ENCODE measurements at places on chromosomes 4 and X.

DNA sequence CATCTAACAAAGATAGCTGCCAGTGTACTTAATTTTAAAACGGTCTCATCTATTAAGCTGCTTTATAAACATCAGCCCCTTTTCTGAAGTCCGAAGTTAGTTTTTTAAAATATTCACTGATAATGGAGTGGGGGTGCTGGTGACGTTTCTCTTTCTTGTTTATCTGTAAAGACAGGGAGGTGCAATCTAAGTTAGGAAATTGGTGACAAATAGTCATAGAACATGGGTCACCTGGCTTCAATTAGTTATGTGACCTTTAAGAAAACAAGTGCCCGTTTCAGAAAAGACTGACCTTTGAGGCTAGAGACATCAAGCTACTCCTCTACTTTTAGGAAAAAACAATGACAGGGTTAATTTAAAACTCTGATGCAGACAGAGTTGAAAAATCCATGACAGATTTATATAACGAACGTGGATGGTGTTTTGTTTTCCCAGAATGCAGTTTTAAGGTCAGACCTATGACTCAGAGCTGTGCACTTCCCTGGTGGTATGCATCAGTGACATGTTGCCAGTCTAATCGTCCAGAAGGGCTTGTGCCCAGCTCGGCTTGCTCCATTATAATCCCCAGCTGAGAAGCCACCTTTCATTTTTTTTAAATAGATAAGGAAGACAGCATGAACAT lies 38.2 kb downstream of the FHL1 start:
- no peak for DNase-seq

DNA sequence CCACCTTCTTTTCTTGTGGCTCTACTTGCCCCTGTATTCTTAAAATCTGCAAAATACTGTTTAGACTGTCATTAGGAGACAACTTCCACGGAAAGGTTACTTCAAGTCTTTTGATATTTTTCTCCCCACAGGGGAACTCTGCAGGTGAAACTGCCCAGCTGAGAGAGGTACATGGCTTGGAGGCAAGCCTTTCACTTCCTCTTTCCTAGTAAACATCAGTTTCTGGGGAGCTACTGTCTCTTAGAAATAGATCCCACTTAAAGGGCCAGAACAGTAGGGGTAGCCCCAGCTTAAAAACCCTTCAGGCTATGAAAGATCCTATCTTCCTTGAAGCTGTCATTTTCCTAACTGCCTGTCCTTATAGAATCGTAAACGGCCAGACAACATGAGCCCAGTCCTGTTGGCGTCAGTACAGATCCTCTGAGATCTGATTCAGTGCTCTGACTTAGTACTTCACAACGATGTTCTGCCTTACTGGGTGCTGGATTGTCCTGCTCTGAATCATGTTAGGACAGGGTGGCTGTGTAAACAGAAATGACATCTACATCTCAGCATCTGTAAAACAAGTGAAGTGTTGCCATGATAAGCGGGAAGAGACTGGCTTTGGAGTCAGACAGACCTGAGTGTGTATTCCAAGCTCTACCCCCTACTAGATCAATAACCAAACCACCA lies 102.1 kb downstream of the ITIH6 start:
- DNase-seq = no peak

GRCh38 chrX:134998246-134998645 lies 7.5 kb downstream of the SMIM10 start:
- DNase-seq = no peak

DNA sequence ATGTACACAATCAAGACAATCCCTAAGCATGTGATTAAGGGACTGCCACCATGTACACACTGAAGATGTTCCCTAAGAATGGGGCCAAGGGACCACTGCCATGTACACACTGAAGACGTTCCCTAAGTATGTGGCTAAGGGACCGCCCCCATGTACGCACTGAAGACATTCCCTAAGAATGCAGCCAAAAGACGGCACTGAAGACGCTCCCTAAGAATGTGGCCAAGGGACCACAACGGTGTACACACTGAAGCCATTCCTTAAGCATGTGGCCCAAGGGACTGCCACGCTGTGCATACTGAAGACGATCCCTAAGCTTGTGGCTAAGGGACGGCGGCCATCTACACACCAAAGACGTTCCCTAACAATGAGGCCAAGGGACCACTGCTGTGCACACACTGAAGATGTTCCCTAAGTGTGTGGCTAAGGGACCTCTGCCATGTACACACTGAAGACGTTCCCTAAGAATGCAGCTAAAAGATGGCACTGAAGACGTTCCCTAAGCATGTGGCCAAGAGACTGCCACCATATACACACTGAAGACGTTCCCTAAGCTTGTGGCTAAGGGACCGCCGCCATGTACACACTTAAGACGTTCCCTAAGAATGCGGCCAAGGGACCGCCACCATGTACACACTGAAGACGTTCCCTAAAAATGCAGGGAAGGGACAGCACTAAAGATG lies 26.4 kb downstream of the DHRSX start:
- DNase-seq = no peak

GRCh38 chrX:123731258-123731986 lies 1.4 kb downstream of the THOC2 start:
- no peak for DNase-seq

DNA sequence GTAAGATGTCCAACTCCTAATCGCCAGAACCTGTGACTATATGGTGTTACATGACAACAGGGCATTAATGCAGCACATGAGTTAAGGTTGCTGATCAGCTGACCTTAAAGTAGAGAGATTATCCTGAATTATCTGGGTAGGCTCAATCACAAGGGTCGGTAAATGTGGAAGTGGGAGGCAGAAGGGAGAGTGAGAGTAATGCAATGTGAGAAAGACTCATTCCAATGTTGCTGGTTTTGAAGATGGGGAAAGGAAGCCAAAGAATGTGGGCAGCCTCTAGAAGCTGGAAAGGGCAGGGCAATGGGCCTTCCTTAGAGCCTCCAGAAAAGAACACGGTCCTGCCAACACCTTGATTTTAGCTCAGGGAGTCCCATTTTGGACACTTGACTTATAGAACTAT lies 67.4 kb downstream of the STX18 start:
- no peak for DNase-seq

GRCh38 chr4:118683513-118683912 lies 1.7 kb upstream of the METTL14 start:
- no peak for DNase-seq

DNA sequence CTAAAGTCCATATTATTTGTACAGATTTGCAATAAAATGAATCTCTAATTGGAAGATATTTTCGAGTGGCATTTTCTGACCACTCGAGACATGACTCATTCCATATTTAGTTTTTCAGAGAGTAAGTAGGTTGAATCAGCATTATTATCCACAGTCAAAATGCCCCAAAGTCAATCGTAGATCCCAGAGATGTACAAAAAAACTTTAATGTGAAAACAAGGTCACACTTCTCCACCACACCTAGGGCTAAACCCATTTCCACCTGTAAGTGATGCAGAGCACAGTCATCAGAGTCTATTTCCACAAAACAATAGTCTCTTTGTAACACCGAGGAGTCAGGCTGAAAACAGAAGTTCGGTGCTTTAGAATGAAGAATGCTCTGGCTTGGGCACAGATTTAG lies 117.1 kb upstream of the TENM3 start:
- DNase-seq = no peak

DNA sequence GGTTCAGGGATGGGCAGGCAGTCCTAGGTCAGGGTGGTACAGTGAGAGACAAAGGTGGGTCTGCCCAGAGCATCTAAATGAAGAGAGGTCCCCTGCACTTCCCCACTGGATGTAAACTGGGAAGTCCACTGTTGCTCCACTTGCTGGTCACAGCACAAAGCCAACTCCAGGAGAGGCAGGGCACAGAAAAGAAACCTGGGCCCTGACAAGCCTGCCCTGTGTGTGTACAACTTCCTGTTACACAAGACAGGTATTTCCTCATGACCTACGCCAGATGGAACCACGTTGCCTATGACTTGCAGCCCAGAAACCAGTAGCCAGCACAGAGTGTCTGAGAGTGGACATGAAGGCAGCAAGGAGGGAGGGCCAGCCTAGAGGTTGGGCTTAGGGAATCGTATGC lies 161.8 kb downstream of the SH3KBP1 start:
- no peak for DNase-seq

- DNase-seq = no peak
These were observed 236.8 kb downstream of the ARHGAP10 start for GRCh38 chr4:147968641-147969040.

GRCh38 chr4:84985952-84986351 lies 19.5 kb upstream of the WDFY3 start:
- no peak for DNase-seq

Measured in activated T-helper 1 cell treated with anti-CD3 and anti-CD28 coated beads, Interleukin-2, amount 50 U/mL, for 16 hours (primary cell).